ENCODE measurements at places on chromosomes 4 and X.
A peak's percentile ranks its signal among the peaks of the same experiment; 100 is the strongest.

GRCh38 chrX:110588164-110588563 is 207.5 kb downstream of the CHRDL1 start:
- DNase-seq = no peak

- no peak for DNase-seq
Observed at GRCh38 chr4:41394481-41394894, 137.8 kb downstream of the UCHL1 start.

GRCh38 chr4:7212101-7212674 is 19.9 kb downstream of the SORCS2 start:
- no peak for DNase-seq

DNA sequence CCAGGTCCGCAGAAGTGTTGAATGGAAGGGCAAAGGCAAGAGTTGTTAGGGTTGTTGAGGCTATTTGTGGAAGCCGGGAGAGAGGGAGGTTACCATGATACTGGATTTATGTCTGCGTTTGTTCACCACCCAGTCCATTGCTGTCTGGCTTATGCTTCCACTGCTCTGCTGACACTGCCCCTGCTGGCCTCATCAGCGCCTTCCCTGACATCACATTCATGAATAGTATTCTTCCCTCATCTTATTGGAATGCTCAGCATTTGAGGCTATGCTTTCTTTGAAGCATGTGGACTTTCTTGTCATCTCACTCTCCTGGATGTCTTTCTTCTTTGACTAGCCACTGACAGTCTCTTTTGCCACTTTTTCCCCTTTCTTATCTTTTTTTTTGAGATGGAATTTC is 10.3 kb downstream of the GNL3L start:
- no peak for DNase-seq

GRCh38 chr4:3054169-3054759 is 20.1 kb downstream of the HTT-AS start:
- no peak for DNase-seq

GRCh38 chr4:47624031-47624441 is 139.0 kb downstream of the ATP10D start:
- DNase-seq = no peak

DNA sequence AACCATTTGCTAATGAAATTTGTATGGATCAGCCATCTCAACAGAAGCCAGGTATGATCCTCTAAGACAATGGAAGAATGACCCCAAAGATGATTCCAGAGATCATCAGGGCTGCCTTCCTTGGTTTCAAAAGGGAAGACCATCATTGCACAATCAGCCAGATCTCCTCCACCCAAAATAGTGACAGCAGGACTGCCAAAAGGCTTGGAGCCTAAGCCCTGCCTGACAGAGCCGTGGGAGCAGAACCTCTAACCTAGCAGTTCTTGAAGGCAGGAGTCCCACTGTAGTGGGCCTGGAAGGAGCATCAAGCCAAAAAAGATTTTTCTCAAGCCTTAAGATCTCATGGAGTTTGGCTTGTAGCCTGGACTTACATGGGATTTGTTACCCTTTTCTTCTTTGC is 226.0 kb downstream of the RASL11B start:
- DNase-seq = no peak

- DNase-seq = no peak
Observed at GRCh38 chrX:121169099-121170035, 122.0 kb downstream of the GLUD2 start.

DNA sequence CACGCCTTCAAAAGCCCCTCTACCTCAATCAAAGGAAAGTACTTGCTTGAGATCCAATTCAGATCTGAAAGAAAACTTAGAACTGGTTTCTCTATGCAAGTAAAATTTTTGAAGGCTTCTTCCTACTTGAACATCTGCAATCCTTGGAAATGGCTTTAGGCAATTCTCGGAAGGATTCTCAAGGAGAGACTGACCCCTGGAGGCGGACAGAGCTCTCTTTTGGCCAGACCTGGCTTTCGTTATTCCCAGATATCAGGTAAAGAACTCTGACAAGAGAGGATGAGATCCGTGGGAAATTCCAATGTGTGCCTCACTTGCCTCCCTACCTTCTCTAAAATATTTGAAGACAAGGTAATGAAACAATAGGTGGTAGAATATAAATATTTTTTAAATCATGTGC is 670.3 kb upstream of the FAM241A start:
- no peak for DNase-seq

DNA sequence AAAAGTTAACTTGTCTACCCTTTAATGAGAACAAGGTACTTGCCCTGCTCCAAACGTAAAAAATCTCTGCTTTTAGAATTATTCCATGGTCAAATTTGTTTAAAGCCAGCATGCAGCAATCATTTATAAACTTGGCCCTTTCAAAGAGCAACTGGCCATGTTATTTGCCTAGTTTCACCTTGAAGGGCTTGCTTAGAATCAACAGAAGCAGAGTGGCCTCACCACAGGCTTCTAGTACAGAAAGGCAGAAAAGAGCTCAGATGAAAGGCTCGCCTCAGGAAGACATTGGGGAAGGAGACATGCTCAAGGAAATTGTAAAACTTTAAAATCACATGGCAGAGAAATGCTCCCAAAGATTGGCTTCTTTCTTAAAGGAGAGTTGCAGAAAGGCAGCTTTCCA is 53.8 kb upstream of the USP26 start:
- no peak for DNase-seq

GRCh38 chr4:1879485-1879884 is 8.3 kb downstream of the NSD2 start:
- DNase-seq = no peak

DNA sequence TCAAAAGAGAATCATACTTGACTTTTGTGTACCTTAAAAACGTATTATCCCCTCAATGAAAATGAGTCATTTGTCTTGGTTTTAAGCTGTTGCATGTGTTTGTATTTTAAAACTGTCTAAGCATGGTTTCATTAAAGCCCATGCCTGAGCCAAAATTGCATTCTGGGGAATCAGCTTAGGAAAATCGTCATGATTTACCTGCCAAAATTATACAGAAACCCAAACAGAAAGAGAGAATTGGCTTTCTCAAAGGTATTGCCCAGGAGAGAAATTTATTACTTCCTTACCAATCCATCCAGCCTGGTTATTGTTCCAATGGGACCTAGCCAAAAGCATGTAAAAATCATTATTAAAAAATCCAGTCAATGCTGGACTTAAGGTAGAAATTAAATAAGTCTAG is 37.6 kb downstream of the GPR174 start:
- DNase-seq = no peak

GRCh38 chr4:61522312-61522711 is 322.2 kb downstream of the ADGRL3 start:
- no peak for DNase-seq

GRCh38 chr4:104470770-104471169 is 23.9 kb downstream of the CXXC4 start:
- no peak for DNase-seq

DNA sequence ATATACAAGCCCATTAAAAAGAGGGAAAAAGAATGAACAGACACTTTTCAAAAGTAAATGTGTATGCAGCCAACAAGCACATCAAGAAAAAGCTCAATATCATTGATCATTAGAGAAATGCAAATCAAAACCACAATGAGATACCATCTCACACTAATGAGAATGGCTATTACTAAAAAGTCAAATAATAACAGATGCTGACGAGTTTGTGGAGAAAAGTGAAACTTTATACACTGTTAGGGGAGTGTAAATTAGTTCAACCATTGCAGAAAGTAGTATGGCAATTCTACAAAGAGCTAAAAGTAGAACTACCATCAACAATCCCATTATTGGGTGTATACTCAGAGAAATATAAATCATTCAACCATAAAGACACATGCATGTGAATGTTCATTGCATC is 203.0 kb downstream of the ARAP2 start:
- DNase-seq = no peak

GRCh38 chr4:151806511-151806927 is 45.7 kb upstream of the GATB start:
- DNase-seq = no peak

DNA sequence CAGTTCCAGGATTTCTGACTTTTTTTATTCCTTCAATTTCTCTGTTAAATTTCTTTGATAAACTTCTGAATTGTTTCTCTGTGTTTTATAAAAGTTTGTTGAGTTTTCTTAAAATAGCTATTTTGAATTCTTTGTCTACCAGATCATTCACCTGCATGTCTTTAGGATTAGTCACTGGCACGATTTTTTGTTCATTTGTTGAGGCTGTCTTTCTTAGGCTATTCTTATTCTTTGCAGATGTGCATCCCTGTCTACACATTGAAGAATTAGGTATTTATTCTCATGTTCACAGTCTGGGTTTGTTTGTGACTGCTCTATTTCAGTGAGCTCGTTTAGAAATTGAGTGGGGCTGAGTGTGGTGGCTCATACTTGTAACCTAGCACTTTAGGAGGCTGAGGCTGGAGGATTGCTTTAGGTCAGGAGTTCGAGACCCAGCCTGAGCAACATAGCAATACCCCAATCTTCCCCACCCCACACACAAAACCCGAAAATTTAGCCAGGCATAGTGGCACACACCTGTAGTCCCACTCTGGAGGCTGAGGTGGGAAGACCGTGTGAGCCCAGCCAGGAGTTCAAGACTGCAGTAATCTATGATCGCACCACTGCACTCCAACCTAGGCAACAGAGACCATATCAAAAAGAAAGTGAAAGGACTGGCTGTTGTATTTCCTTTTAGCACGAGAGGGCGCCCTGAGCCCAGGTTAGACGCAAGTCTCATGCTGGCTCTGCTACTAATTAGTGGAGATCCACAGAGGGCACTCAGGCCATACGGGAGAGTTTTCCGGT is 42.0 kb downstream of the F8 start:
- peak; percentile 80 for DNase-seq

- no peak for DNase-seq
Observed at GRCh38 chr4:107894138-107894603, 37.2 kb upstream of the CYP2U1 start.

DNA sequence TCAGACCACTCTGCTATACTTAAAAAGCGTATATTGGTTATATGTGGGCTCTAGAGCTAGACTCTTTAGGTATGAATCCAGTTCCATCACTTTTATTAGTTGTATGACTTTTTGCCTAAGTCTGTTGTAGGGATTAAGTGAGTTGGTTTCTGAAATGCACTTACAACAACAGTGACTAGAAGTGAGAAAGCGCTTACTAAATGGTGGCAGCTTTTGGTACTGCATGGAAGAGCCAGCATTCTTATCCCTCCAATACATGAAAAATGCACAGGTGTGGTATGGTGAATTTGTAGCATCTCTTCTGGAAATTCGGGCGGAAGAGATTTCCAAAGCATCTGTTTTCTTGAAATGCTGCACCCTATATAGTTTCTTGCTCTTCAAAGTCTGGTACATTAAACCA is 117.1 kb downstream of the SPANXA1 start:
- DNase-seq = no peak

GRCh38 chr4:123023647-123024046 is 101.2 kb upstream of the NUDT6 start:
- DNase-seq = no peak

DNA sequence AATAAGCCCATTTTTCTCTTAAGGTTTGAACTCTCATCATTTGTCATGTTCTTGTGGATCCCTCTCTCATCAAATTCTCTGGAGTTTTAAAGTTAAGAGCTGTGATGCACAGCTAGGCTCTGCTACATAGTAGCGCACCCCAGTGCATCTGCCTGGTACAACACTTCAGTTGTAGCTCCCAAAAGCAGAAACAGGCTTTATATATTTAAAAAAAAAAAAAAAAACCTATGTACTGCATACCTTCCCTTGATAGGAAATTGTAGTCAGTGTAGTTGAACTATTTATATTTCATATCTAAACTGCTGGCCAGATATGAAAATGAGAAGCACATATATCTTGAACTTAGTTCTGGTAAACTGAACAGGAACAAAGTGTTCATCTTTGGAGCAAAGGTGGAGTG is 131.4 kb downstream of the KLHL13 start:
- no peak for DNase-seq

GRCh38 chr4:21184788-21185187 is 484.5 kb downstream of the PACRGL start:
- DNase-seq = no peak

GRCh38 chr4:39931441-39931901 is 46.2 kb downstream of the PDS5A start:
- no peak for DNase-seq

DNA sequence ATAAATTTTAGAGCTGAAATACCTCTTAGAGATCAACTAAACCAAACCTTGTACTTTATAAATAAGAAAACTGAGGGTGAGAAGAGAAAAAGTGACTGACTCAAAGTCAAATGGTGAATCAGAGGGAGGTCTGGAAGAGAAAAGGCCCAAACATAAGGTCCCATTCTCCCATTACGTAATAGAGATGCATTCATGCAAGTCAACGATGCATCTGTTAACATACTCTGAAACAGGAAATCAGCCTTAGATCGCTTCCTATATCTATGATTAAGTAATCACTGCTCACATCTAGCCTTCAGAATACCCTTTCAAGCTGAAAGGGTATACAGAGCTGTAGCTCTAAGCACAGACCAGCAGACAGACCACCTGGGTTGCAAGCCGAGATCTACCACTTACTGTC is 6.5 kb downstream of the RNF150 start:
- no peak for DNase-seq

DNA sequence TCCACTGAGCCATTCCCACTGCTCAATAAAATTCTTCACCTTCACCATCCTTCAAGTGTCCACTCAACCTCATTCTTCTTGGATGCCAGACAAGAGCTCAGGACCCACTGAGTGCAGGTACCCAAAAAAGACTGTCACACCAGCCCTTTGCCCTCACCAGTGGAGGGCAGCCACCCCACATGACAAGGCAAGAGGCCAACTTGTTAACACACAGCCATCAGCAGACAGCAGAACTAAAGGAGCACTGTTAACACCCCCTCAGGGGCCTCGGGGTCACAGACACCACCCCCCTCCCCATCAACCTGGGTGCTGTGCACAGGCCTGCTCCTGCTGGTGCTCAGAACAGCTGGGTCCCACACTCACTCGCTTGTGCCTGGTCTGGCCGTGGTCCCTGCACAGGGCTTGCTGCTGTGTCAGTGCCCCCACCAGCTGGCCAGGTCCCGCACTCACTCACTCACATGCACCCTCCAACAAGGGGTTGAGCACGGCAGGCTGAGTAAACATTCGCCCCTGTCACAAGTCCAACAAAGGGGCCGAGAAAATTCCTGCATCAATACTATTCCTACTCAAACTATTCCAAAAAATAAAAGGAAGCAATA is 54.1 kb downstream of the ATRX start:
- DNase-seq = no peak

DNA sequence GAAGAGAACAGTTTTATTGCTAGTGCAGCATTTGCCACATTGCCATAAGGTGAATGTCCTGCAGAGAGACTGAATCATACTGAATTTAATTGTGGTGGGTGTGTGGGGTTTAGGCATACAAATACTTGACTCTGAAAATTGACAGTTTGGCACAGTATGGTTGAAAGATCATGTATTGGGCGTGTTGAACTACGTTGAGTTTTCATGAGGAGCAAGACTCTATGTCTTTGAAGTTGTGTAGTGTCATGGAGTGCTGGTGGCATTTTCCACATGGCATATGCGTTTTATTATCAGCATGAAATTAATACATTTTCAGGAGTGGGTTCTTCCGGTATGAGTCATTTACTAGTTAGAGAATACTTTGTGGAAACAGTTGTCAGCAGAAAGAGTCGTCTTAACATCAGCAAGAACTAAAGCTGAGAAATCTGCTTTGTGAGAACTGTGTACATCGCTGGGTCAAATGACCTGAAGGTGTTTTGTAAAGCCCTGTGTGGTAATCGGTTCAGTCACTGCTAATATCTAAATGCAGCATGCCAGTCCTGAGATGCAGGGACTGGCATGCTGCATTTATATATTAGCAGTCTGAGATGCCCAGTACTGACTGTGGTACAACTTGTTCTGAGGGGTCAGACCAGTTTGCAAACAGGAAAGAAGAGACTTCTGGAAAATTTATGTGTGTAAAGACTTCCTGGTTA is 50.3 kb downstream of the ARHGAP10 start:
- no peak for DNase-seq

- DNase-seq = no peak
Observed at GRCh38 chr4:123701131-123701575, 304.6 kb downstream of the SPRY1 start.

All from T-helper 1 cell (primary cell).